Activated CD4-positive, alpha-beta T cell treated with anti-CD3 and anti-CD28 coated beads, Interleukin-2, amount 10 ng/mL, durations not matched to agents 7 days and 5 days (primary cell): ENCODE measurements at places on chromosomes 3 and 15.

GRCh38 chr15:81043935-81044575, 43.3 kb downstream of the TLNRD1 start:
- DNase-seq = no peak

DNA sequence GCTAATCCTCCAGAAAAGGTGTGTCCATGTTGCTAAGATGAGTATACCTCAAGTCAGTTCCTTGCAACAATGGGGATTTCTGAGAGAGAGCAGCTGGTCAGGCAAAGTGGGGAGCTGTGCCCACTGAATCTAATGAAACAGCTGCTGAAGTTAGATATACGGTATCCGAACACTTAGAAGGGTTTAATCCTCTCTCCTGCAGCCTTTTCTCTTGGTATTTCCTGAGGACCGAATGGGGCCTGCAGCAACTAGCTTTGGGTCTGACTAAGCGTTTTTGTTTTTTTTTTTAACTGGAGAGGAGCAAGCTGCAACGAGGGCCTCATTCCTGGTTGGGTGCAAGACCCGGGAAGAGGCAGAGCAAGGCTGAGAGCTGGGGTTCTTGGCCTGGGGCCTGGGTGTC, 37.6 kb upstream of the BNC1 start:
- no peak for DNase-seq

- no peak for DNase-seq
These were observed 707.8 kb upstream of the GOLIM4 start for GRCh38 chr3:168803536-168803935.

- no peak for DNase-seq
These were observed 82.1 kb upstream of the POMGNT2 start for GRCh38 chr3:43187836-43188479.

DNA sequence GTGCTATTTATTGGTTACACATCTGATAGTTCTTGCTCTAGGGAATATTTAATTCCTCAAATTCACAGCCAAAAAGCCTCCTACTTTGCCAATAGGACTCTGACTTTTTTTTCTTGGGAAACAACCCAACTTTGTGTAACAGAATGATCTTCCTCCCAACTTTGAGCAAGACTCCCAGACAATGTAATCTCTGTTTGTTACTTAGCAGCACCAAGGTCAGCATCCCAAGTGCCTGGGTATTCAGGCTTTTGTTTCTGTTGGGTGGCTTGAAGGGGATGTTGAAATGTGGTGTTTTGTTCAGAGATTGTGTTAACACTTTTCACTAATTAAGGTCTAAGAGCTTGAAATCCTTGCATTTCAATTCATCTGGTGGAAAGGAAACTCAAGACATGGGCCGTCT, 115.8 kb downstream of the ADAMTS9 start:
- DNase-seq = no peak
